GM18507 (cell line): ENCODE measurements at places on chromosomes 7 and 10.

- DNase-seq = no peak
These were observed 112.8 kb downstream of the TRRAP start for GRCh38 chr7:98991141-98991540.

- DNase-seq = no peak
These were observed 2.2 kb downstream of the MRC1 start for GRCh38 chr10:17811146-17811865.

GRCh38 chr7:64768824-64769223 is 25.4 kb upstream of the ZNF138 start:
- no peak for DNase-seq

- no peak for DNase-seq
These were observed 63.4 kb downstream of the CSGALNACT2 start for GRCh38 chr10:43201545-43202131.

DNA sequence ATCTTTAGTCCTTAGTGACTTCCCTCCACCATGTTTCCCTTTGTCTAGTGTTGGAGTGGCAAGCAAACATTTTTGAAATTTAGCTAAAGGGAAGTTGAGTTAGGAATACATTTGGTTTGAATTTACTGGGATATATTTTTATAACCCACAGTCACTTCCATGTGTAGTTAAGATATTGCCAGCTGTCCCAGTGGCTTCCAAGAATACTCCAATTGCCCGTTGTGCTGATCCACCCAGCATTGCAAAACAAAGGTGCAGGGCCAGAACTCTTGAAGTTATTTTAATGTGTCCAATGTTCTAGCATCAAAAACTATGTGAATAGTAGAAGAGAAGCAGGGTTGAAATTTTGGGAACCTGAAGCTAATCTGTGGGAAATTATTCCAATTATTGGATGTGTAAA is 2.5 kb upstream of the P4HA1 start:
- DNase-seq = no peak

DNA sequence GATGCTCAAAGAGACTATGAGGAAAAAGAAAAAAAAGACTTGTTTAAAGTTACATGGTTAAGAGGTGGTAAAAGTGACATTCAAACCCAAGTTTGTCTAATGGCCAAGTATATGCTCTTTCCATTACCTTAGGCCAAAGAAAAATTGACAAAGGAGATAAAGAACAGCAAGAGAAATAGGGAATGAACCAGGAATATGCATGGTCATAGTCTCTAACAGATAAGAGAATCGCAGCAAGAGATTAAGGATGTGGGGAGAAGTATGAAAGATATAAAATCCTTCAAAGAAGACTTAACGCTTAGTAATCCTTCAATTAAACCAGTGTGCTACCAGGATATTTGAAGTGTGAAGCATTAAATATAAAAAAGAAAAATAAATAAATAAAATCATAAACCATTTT is 23.2 kb upstream of the LRRN3 start:
- DNase-seq = no peak

GRCh38 chr7:116560021-116560970 is 35.5 kb downstream of the CAV1 start:
- no peak for DNase-seq

DNA sequence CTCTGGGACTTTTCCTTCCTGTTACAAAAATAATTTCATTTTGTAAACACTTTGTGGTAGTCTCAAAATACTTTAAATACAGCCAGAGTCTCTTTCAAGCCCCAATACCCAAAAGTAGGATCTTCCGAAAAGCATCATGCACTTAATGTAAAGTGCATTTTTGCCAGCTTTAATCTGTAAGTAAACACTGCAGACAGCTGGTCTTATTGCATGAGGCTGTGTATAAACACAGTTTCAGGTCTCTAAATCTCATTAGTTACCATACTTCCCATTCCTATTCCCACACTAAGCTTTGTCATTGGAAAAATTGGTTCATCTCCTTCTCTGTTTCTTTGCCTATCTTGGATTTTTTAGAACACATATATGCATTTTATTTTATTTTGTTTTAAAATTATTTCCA is 87.6 kb upstream of the GNAI1 start:
- DNase-seq = no peak

DNA sequence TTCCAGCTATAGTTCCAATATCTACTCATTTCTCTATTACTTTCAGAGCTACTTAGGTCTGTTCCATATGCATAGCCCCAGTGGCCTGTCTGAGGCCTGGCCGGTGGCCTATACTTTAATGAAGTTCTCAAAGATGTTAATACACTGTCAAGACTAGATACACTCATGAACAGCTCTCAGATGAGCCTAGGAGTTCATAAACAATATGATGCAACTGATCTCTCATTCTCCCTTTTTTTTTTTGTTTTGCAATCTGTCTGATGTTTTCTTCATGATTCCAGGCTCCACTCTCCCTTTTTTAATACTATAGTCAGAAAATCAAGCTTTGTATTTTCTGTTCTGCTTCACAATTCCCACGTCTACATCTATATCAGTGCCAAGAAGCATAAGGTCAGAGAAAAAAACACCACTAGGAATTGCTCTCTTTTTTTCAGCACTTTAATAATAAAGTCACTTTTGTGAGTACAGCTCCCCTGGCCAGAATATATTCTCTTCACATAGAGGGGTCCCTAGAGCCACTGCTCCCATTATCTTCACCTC is 321.0 kb downstream of the C7orf25 start:
- DNase-seq = no peak

DNA sequence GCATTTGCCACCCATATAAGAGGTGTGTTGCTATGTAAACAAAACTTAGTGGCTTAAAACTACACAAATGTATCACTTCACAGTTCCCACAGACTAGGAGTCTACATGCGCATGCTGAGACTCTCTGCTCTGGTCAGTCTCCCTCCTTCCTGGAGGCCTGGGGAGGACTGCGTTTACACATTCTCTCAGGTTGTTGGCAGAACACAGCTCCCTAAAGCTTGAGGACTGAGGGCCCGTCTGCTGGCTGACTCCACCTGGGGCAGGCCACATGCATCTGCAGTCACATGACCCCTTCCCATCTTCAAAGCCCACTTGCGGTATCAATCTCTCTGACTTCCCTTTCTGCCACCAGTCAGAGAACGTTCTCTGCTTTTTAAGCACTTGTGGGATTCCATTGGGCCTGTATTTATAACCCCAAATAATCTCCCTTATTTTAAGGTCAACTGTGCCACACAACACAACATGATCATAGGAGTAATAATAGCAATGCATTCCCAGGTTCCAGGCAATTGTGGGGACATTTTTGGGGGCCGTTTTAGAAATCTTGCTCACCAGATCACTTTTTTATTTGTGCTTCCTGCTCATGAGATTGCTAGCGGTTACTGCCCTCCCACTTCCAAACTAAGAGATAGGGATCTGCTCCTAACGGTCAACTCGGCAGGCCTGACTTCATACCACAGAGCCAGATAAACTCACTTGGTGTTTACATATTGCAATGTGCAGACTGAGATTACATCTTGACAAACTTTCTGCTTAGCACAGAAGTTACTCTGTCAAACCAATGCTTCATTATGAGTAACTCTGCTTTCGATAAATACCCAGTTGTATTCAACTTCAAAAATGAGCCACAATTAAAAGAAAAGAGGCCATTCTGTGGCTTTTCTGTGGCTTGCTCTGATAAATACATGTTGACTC is 96.3 kb downstream of the ALOX5 start:
- DNase-seq = no peak

GRCh38 chr10:76010703-76011102 is 579.3 kb downstream of the LRMDA start:
- DNase-seq = no peak

DNA sequence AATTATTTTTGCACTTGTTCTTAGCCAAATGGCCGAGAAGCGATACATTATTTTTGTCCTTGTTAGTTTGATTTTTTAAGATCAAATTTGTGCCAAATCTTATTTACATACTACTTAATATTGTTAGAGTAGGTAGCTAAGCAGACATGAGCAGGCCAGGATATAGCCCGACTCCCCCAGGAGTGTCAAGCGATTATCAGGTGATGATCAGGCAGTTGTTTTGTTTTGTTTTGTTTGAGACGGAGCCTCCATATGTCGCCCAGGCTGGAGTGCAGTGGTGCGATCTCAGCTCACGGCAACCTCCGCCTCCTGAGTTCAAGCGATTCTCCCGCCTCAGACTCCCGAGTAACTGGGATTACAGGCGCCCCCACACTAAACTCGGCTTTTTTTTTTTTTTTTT is 71.1 kb downstream of the LYZL2 start:
- no peak for DNase-seq

GRCh38 chr10:116809483-116810119 is 39.7 kb upstream of the ENO4 start:
- no peak for DNase-seq

GRCh38 chr10:101781984-101782810 is 1.0 kb downstream of the NPM3 start:
- no peak for DNase-seq
